ENCODE measurements at places on chromosomes 16 and 17.
A peak's percentile ranks its signal among the peaks of the same experiment; 100 is the strongest.

DNA sequence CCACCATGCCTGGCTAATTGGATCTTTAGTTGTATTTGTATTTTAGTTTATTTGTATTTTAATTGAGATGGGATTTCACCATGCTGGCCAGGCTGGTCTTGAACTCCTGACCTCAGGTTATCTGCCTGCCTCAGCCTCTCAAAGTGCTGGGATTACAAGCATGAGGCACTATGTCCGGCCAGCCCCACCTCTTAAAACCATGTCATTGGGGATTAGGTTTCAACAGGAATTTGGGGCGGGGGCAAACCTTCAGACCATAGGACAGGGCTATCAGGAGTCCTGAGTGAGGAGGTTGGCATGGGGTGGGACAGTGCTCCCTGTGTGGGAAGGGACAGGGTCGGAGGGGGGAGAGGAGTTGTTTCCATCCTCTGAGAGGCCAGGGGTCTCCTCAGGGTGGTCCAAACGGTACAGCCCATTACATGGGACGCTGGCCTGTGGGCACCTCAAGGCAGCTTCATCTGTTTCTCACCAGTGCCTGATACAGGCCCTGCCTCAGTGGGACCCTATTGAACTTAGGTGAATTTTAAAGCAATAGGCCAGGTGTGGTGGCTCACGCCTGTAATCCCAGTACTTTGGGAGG, 21.6 kb downstream of the GAA start:
- DNase-seq: no peak

GRCh38 chr16:25625620-25626019, 66.1 kb upstream of the HS3ST4 start:
- DNase-seq: no peak

DNA sequence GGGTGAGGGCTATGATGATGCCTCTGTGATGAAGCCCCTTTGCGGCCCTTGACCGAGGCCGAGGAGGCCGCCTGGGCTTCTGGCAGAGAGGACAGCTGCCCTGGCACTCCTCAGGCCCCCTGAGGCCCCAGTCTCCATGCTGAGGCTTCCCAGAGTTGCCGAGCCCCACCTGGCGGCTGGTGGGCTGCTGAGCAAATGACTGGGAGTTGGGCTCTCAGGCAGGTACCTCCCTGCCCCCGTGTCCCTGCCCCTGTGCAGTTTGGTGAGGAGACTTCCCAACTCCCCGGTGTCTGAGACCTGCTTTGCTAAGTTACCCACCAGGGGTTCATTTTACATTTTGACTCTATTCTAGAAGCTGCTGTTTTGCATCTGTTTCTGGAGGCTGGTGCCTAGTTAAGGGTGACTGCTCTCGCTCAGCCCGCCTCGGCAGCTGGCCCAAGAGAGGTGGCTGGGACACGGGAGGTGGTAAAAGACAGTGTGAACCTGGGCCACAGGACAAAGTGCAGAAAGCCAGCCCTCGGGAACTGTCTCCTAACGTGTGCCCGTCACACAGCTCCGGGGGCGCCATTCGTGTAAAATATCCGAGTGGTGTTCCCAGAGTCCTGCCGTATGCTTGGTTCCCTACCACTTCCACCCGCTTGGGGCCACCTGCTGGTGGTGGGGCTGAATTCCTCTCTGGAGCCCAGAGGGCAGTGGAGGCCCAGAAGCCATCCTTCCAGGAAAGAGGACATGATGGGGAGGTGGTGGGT, 134.5 kb downstream of the RAB11FIP4 start:
- DNase-seq: peak; percentile 37

- DNase-seq: no peak
Measured at GRCh38 chr16:70151391-70151790, 22.2 kb upstream of the CLEC18C start.

DNA sequence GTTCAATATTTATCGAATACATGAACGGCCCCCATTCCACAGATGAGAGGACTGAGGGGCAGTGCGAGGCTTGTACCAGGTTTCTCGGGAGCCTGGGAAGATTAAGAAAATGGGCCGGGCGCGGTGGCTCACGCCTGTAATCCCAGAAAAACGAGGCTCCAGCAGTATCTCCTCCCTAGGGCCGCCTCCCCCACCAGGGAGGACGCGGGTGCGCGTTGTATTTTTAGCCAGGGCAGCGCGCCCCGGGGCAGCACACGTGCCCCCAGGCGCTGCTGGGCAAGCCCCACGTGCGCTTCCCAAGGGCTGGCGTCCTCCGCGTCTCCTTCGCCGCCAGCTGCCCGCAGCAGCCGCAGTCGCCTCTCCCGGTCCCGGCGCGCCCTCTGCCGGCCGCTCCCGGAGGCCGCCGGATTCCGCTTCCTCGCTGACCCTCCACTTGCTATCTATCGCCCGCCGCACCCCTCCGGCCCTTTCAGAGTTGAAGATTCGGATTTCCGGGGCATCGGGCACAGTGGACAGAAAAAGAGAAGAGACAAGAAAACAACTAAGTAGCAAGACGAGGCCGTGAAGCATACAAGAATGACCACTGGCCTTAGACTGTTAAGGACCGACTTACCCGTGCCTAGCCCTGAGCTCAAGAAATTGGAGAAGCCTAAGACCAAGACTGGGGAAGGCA, 1.9 kb upstream of the YBX2 start:
- peak; percentile 92 for DNase-seq

- no peak for DNase-seq
Measured at GRCh38 chr17:48198950-48199541, 91.5 kb downstream of the SNX11 start.

GRCh38 chr17:76570877-76571471, 14.7 kb downstream of the ST6GALNAC2 start:
- no peak for DNase-seq

GRCh38 chr17:41909088-41909487, 9.7 kb downstream of the ACLY start:
- DNase-seq: no peak

GRCh38 chr17:47064684-47065083, 85.6 kb upstream of the RPRML start:
- DNase-seq: no peak

- no peak for DNase-seq
Measured at GRCh38 chr16:4625560-4626159, 1.0 kb downstream of the MGRN1 start.

DNA sequence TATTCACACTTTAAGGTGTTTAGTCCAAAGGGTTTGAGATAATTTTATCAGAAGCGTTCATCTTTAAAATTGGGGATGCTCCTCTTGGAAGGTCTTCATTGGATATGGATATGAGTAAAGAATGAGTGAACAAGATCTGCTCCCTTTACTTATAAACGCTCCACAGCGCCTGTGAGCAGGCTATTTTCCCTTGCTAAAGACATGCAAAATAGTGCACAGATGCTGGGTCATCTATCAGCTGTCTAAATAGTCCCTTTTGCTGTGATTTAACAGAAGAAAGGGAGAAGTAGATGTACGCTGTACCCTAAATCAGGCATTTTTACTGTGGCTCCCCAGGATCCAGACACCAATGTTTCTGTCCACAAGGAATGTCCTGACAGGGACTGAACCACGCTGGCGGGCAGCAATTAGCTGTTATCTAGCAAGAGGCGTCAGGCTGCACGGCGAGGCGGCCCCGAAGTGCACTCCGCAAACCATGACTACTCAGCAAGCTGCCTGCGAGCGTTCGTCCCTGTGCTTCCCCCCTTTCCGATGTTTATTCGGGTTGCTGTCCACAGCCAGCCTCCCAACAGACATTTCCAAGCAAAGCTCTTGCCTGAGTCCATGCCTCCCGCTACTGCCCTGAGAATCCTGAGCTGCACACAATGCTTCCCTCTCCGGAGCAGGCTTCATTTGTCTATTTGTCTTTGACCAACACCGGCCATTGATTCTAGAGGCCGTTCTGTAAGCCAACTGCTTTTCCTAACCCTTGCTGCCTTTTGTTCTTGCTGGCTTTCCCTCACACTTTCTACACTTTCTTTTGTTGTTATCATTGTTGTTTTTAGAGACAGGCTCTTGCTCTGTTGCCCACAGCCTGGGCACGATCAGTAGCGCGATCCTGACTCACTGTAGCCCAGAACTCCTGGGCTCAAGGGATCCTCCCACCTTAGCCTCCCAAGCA, 55.7 kb upstream of the CNEP1R1 start:
- no peak for DNase-seq

- no peak for DNase-seq
Measured at GRCh38 chr17:70355185-70355584, 185.9 kb downstream of the KCNJ2 start.

- no peak for DNase-seq
Measured at GRCh38 chr17:68321556-68321954, 30.3 kb downstream of the ARSG start.

- no peak for DNase-seq
Measured at GRCh38 chr17:1070411-1070810, 73.5 kb downstream of the TIMM22 start.

DNA sequence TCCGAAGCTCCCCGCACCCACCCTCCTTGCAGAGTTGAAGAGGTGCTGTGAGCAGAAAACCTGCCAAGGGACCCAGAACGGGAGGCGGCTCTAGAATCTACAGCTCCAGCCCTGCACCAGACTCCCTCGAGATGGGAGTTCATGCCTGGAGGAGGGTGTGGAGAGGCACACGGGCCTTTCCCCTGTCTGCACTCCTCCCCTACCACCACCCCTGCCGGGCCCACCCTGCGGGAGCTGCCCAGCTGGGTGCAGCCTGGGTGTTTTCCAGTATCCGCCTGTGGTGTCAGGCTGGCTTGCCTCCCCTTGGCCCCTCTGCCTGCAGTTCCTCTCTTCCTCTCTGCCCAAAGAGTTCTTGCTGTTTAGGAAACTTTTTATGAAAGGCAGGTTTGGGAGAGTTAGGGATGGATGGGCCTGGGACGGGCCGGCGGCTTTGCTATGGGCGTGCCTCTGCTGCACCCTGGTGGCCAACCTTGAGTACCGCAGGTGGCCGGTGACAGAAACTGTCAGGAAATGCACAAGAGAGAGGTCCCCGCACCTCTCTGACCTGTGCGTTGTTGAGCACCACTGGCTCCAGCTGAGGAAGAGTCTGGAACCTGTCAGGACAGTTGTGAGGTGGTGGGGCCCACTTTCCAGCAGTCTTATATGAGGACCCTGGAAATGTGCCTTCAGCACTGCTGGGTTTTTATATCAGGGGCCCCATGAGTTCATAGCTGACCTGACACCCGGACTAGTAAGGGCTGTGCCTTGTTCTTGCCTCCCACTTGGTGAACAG, 354.1 kb downstream of the SEC14L1 start:
- DNase-seq: peak; percentile 92

GRCh38 chr16:67089101-67089500, 20.6 kb upstream of the PHAF1 start:
- no peak for DNase-seq

GRCh38 chr16:31352376-31353115, 2.4 kb upstream of the ITGAX start:
- no peak for DNase-seq

GRCh38 chr16:54878301-54878700, 52.4 kb upstream of the IRX5 start:
- DNase-seq: no peak

DNA sequence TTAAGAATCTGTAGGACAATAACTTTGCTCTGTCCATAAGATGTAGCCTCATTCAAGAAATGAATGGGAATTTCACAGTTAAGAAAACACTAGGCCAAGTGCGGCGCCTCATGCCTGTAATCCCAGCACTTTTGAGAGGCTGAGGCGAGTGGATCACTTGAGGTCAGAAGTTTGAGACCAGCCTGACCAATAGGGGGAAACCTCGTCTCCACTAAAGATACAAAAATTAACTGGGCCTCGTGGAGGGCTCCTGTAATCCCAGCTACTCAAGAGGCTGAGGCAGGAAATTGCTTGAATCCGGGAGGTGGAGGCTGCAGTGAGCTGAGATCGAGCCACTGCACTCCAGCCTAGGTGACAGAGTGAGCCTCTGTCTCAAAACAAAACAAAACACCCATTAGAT, 19.9 kb upstream of the RSL1D1 start:
- no peak for DNase-seq

DNA sequence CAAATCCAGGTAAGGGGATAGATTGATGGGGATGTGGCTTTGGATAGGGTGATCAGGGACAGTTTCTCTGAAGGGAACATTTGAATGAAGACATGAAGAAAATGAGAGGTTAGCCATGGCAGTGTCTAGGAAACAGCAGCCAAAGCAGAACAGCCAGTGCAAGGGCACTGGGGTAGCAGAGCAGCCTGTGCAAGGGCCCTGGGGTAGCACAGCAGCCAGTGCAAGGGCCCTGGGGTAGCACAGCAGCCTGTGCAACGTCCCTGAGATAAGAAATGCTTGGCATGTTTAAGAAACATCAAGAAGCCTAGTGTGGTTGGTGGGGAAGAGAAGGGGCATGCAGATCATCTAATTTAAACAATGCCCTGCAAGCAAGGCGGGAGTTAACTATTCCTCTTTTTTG, 128.5 kb downstream of the IRX5 start:
- no peak for DNase-seq

DNA sequence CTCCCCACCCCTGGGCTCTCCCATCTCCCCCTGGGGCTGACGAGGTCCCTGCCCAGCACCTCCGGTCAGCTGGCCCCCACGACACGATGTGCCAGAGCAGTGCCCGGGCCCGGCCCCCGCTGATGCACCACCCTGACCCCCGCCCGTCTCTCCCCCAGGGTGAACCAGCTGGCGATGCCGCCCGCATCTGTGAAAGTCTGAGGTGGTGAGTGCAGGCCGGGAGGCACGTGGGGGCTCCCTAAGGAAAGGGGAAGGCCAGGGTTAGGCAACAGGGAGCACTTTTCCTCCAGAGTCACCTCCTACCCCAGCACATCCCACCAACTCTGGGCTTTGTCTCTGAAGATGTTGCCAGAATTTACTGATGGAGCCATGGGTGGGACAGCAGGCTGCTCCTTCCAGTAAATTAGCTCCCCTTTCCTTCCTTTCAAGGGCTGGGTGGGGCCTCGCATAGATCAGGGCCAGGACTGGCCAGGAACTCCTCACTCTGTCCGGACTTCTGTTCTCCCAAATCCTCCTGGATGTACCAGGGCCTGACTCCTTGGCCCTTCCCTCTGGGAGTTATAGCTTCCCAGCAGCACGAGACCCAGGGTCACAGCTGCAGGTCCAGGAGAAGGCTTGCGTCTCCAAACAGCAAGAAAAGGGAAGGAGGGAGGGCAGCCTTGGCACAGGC, 18.3 kb downstream of the MYBBP1A start:
- peak; percentile 58 for DNase-seq

GRCh38 chr16:687499-687898, 2.7 kb downstream of the WDR24 start:
- no peak for DNase-seq

- no peak for DNase-seq
Measured at GRCh38 chr17:47295037-47295873, 28.5 kb upstream of the EFCAB13 start.

DNA sequence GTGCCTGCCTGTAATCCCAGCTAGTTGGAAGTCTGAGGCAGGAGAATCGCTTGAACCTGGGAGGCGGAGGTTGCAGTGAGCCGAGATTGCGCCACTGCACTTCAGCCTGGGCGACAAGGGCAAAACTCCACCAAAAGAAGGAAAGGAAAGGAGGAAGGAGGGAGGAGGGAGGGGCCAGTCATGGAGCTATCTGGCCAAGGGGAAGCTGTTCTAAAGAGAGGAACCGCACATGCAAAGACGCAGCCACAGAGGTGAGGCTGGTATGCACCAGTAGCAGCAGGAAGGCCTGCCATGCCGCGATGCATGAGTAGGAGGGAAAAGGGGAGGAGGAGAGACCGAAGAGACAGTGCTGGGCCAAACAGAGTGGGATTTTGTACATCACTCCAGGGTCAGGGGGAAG, 35.9 kb downstream of the HSBP1 start:
- no peak for DNase-seq

- no peak for DNase-seq
Measured at GRCh38 chr17:57644326-57644725, 100.8 kb downstream of the CCDC182 start.

All from GM03348 (cell line).